Activated T-helper 1 cell treated with anti-CD3 and anti-CD28 coated beads, Interleukin-2, amount 50 U/mL, for 16 hours (primary cell): ENCODE measurements at places on chromosomes 1 and 21.

GRCh38 chr1:198165927-198166647, 9.3 kb downstream of the NEK7 start:
- DNase-seq, result no peak

DNA sequence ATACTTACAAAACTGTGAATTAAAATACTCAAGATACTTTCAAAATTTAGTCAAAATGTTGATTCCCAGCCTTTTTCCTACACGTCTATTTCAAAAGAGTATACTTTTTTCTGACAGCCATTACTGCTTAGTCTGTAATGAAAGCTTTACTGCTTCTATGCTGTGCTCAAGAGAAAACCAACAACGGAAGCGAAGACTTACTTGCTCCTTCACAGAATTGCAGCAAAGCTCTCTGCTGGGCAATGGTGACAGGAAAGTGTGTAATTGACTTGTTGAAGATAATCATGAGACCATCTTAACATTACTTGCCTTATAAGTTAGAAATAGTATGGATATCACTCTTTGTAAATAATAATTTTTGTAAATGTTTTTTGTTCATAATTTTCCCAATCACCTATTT, 1.7 kb upstream of the DYNLT5 start:
- no peak for DNase-seq

GRCh38 chr1:78902641-78903040, 103.9 kb downstream of the ADGRL4 start:
- no peak for DNase-seq

DNA sequence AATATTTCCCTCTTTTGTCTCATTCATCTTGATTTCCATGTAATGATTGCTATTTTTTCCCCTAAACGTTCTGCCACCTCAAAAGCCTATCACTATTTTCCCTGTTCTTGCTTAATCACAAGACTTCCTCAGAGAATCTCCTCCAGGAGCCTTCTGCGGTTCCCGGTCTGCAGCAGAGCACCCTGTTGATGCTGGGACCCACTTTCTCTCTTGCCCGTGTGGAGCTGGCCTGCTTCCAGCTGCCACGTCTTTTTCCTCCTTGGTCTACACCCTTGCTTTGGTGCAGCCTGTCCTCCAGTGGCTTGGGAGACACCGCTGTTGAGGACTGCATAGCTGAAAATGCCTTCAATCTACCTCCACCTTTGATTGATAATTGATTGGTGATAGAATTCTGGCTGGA, 70.0 kb upstream of the COA6 start:
- DNase-seq, result no peak

- no peak for DNase-seq
Observed at GRCh38 chr1:92367496-92367895, 68.6 kb downstream of the RPAP2 start.

GRCh38 chr1:200530623-200531261, 89.8 kb downstream of the KIF14 start:
- peak; percentile 26 for DNase-seq

GRCh38 chr1:9352377-9353134, 59.9 kb downstream of the SPSB1 start:
- DNase-seq, result no peak

DNA sequence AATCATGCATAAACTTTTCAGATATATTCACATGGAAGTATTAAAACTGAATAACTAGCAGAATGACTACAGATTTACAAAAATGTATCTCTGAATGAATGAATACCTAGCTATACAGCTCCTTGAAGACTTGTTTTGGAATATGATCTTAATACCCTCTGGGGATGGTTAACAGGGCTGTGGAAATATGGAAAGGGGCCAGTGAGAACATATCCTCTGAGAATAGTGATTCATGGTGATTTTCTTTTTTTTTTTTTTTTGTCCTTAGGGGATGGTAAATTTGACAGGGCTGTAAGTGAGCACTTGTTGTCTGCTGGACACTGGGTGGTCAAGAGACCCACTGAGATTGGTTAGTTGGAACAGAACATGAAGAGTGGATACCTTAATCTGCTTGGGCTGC, 80.7 kb upstream of the HP1BP3 start:
- DNase-seq, result no peak

DNA sequence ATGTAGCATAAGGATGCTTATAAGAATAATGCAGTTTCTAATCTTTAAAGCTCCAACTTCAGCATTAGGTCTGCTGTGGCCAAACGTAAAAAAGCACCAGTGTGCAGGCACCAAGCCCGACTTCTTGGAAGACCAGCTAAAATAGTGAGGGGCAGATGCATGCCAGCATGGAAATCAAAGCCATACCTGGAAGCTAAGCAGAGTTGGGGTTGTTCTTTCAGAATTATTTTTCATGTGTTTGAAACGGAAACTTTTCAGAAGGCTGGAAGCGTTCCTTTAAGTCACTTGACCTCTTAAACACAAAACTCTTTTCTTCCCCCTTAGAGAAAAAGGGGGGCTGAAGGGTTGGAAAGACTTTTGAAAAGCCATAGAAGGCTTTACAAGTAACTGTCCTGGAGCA, 329.2 kb upstream of the C1orf87 start:
- no peak for DNase-seq

GRCh38 chr1:69572921-69573320, 5.2 kb downstream of the LRRC7 start:
- no peak for DNase-seq

DNA sequence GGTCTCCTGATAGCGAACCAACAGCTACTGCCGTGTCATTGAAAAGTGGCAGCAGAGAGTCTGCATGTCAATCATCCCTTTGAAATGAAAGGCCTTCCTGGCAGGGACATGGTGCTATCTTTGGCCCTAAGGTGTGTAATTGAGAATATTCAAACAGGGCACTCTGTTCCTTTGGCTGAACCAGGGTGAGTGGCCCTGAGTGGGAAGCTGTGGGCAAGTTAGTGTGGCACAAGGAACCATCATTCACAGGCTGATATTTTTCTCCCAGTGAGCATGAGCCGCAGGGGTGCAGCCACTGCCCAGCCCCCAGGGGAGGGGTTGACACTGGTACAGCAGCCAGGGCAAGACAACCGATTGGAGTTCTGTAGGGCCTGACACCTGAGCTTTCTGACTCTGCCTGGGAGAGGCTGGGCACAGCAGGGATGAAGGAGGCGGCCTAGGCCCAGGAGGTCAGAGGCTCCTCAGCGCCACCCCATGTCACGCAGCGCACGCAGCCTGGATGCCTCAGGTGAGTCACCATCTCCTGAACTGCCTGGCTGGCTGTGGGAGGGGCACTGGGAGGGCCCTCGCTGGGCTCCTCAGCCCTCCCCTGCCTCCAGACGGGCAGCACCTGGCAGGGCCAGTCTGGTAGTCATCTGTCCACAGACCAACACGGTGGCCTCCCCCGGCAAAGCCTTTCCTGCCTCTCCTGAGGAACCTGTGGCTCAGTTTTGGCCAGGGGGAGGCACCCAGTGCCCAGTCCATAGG, 13.2 kb downstream of the QSOX1 start:
- no peak for DNase-seq

DNA sequence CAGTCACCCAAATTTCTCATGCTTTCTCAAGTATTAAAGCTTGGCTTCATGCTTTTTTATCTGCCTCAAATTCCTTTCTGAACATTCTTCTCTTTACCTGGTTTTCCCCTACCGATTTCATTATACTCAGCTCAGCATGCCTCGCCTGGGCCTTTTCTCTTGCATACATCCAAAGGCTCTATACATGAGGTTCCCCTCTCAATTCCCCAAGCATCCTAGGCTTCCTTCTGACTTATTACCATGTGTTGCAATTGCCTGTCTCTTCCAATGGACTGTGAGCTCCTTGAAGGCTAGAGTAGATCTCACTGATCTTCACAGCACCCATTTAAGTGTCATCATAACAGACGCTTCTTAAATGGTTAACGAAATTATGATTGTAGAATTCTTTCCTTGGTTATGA, 24.1 kb upstream of the CYP4A22 start:
- no peak for DNase-seq

GRCh38 chr1:170853867-170854266, 81.5 kb upstream of the MROH9 start:
- no peak for DNase-seq

DNA sequence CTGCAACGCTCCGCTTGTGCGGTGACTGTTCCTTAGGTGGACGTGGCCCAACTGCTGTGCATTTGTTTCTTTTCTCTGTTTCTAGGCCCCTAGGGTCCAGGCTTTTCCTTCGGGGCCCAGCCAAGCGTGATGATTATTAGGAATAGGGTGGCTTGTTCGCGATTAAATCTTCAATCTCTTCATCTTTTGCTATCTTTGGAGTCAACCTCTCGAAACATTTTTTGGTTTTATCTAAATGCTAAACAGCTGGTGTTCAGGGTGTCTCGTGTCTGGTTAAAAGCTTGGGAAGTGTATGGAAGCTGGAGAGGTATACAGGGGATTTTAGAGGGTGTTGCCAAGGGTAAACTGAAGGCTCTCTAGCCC, 844 bp upstream of the PLD5 start:
- DNase-seq, result no peak

GRCh38 chr1:205664399-205665017, 15.8 kb downstream of the SLC45A3 start:
- no peak for DNase-seq

DNA sequence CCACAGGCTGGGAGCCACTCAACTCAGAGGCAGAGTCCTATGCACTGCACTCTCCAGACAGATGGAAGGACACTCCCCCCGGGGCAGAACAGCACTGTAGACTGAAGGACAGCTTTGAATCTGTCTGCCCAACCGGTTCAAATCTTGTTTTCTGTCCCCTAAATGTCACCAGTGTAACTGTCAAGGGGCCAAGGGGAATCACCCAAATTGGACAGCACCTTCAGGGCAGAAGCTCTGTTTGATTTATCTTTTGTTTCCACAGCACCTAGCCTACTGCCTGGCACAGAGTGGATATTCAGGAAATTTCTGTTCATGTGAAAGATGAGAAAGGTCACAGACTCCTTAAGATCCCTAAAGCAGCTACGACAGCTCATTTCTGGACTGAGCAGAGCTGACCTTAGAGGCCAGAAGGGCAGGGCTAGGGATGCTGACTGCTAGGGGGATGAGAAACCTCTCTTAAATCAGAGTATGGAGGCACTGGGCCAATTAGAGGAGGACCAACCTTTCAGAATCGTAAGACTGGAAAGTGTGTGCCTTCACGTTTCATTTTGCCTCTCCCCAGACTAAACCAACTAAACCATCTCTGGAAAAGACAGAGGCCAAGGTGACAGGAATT, 41.0 kb downstream of the ITPKB start:
- DNase-seq, result no peak

DNA sequence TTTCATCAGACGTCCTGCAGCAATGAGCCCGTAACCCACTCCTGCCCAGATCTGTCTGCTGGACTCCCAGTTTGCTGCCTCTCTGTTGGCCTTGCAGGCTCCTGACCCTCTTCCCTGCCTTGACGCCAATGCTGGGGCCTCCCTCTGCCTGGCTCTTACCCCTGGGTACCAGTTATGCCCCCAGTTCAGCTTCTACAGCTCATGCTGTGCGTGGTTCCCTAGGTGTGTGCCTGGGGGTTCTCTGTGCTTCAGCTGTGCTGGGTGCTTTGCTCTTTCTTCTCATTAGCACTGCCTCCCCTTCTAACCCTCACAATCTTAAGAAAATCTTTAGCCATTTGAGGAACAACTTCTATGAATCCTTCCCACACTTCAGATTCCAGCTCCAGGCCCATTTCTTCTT, 151.4 kb downstream of the ZSCAN20 start:
- no peak for DNase-seq

DNA sequence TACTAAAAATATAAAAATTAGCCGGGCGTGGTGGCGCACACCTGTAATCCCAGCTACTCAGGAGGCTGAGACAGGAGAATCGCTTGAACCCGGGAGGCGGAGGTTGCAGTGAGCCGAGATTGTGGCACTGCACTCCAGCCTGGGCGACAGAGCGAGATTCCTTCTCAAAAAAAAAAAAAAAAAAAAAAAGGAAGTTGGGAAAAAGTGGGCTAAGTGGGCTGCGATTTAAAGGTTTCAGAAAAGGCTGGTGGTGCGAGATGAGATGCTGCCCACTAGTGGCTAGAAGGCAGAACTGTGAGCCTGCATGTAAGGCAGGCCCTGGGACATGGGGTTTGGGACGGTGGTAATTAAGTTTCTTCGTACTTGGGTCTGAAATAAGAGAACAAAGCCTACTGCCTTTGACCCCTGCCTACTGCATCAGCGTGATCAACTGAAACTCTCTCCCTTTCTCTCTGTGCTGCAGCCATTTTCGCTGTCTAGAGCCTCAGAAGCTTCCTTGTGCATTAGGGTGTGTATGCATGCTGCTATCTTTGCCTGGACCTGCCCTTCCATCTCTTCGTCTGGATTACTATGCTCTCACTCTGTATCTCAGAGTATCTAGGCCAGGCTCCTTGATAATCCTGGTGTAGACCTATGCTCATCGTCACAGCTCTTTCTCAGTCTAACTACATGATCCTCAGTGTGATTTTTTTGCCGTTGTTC, 12.4 kb downstream of the FMOD start:
- no peak for DNase-seq

- DNase-seq, result no peak
Observed at GRCh38 chr1:211731456-211732292, 56.3 kb upstream of the NEK2 start.

DNA sequence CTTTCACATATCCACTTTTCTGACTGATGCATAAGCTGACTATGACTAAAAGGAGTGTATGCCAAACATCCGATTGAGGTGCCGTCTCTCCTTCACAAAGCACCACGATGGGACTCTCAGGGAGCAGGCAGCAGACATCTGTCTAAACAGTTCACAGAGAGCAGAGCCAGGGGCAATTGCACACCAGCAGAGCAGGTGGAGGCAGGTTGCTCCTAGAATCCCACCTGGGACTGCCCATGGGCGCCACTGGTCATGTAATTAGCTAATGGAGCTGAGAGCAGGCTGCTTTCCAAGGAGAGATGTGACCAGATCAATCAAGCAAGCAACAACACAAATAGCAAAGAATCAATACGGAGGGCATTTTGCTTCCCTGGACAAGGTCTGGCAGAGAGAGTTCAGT, 30.5 kb upstream of the COA6 start:
- DNase-seq, result no peak

- DNase-seq, result peak; percentile 51
Observed at GRCh38 chr1:12604114-12604874, 13.7 kb downstream of the DHRS3 start.

DNA sequence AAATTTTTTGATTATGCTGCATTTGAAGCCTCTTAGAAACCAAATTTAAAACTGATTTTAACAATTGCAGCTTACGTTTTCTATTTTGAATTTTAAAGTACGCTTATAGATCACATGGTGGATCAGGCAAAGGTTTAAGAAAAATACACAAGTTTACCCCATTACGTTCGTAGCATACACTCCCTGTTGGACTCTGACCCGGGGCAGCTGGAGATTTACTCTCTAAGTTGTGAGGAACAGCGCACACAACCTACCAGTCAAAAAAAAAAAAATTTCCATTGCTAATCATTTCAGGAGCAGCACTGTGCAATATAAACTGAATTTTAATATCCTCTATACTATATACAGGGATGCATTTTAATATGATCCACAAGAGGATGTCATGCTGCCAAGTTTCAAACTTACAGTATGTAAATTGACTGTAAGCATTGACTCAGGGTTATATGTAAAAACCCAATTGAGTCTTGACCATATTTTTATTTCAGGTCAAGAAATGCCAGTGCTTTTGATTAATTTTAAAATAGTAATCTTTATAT, 20.4 kb downstream of the CSDE1 start:
- DNase-seq, result no peak
